ENCODE measurements at places on chromosomes 7 and 10.

- H3K4me1 ChIP-seq = no peaks in the 10 kb centered on the region
- H3K27me3 ChIP-seq = no peaks in the 10 kb centered on the region
- no peaks in the 10 kb centered on the region for H3K36me3 ChIP-seq
- no peak for DNase-seq
- H3K27ac ChIP-seq = no peak overlapping the region
- no peak overlapping the region for H3K4me3 ChIP-seq
Measured at GRCh38 chr7:81929386-81929785, 159.5 kb upstream of the HGF start.

GRCh38 chr10:48273741-48274140 is 755 bp downstream of the FRMPD2 start:
- no peaks in the 10 kb centered on the region for H3K36me3 ChIP-seq
- no peak for DNase-seq
- H3K27me3 ChIP-seq = no peaks in the 10 kb centered on the region
- no peak overlapping the region for H3K27ac ChIP-seq

GRCh38 chr7:125253452-125254190 is 324.0 kb upstream of the POT1 start:
- H3K4me1 ChIP-seq = no peaks in the 10 kb centered on the region
- H3K27ac ChIP-seq = no peak overlapping the region
- no peaks in the 10 kb centered on the region for H3K27me3 ChIP-seq

DNA sequence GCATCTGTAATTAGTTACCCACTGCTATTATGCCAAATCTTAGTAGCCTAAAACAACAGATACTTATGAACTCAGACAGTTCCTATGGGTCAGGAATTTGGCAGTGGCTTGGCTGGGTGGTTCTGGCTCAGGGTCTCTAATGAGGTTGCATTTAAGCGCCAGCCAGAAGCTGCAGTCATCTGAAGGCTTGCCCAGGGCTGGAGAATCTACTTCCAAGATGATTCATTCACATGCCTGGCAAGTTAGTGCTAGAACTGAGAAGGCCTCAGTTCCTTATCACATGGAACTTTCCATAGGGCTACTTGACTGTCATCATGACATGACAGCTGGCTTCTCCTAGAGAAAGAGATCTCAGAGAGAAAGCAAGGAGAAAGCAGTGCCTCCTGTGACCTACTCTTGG is 121.3 kb downstream of the AVL9 start:
- no peak overlapping the region for H3K4me3 ChIP-seq
- no peak overlapping the region for H3K27ac ChIP-seq
- DNase-seq = no peak
